Activated T-helper 9 cell treated with anti-CD3 and anti-CD28 coated beads, Interleukin-2, amount 50 U/mL, for 16 hours (primary cell): ENCODE measurements at places on chromosomes 2 and 18.

DNA sequence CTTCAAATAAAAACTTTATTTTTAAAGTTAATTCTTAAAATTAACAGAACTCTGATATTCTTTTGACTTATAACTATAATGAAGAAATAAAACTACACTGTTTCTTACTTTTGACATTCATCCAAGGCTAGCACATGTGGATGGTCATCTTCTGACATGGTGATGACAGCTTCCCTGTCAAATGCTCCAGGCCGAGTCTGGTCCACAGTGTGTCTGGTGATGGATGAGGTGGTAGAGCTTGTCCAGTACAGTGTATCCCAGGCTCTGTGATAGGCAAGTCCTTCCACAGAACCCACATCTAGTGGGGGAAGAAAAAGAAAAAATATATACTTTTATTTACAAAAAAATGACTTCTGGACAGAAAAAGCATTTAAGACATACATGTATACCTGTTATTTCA lies 1529.5 kb downstream of the LRP1B start:
- no peak for DNase-seq

DNA sequence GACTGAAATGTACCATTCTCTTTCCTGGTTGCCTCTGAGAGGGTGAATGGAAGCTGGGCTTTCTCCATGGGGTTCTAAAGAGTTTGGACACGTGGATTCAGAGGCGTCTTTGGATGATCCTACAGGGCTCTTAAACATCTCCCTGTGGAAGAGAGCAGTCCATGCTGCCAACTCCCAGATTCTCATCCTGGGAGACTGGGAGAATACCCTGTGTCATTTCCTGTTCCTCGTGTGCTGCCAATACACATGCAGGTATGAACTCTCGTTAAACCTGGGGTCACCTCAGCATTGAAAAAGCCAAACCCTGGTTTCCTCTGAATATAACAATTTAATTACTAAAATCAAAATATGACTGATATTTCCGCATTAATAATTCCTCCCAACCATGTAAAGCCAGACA lies 73.3 kb upstream of the NT5C1B start:
- DNase-seq: no peak

DNA sequence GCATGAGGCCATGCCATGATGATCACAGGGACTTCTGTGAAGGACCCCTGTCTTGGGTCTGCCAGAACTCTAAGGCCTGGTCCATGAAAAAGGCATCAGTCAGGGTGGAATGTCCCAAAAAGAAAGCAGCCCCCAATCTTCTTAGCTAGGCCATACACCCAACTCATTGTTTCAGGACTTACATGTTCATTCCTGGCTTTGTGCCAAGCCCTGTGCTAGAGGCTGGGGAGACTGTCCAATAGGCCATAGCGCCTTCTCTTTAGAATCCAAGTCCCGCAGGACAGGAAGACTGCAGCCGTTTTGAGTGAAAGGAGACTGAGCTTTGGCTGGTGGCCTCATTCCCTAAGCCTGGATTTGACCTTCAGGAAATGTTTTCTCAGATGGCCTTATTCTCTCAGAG lies 247.3 kb downstream of the PRKCE start:
- DNase-seq: no peak

DNA sequence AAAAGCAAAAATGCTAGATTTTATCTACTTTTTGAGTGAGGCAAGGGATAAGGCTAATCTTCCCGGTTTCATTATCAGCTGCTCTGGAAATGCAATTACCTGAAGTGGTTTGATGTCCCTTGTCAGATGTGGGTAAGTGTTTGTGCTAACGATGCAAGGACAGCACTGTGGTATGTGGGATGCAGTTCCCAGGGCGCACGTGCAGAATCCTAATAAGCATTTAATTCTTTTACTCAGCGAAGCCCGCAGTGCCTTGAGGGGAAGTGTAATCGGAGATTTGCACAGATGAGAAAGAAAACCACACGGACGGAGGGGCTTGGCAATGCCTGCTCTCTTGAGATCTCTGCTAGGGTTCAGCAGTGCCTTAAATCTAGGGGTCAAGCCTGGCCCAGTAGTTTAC lies 108.5 kb upstream of the LYPD6 start:
- no peak for DNase-seq

DNA sequence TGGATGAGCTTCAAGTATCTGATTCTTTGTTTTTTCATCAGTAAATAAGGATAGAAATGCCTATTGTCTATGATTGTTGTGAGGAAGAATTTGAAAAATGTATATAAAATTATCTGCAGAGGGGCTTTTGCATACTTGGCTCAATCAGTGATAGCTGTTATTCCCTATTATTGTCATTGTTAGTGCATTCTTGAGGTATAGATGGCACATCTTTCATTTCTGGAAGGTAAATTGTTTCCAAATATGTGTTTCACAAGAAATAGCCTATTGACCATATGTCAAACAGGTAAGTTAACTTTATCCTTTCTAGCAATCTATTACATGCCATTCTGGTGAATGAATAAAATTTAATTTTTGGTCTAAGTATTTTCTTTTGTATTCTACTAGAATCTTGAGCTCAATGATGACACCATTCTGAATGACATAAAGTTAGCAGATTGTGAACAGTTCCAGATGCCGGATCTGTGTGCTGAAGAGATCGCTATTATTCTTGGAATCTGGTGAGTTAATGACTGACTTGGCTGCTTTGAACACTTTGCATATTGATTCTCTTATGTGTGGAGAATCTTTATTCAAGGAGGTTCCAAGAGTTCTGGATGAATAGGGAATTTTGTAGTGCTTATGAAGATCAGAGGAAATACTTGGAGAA lies 44.2 kb downstream of the TTC27 start:
- DNase-seq: no peak

DNA sequence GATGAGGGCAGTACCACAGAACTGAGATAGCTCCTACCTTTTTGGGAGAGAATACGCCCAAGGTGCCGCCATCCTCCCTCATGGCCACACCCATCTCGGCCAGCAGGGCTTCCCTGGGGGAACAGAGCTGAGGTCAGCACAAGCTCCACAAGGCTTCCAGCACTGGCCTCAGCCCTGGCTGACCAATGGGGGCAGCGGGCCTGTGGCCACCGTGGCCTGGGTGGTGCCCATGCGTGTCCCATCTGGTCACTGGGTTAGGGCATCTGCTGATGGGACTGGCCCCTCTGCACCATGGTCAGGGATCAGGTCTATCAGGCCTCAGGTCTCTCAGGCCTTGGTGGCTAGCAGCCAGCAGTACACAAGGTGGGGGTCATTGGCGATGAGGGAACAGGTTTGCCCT lies 50.9 kb downstream of the KIF1A start:
- no peak for DNase-seq
